ENCODE measurements at places on chromosomes 11 and 22. TPM values are rescaled to one million over a fixed set of nuclear protein-coding genes. Genes with fewer than 3 reads are reported as not detected.

Gene HBG1
- not detected for total RNA-seq

Gene NRIP3
- 4.4 TPM for total RNA-seq

Gene TRPM5
- total RNA-seq = not detected

Gene NAV2
- 0.12 TPM for total RNA-seq

Gene RASL10A
- 0.65 TPM for total RNA-seq

Gene CCDC15
- 3.1 TPM for total RNA-seq

Gene OR10G7
- not detected for total RNA-seq
